ENCODE measurements at places on chromosomes 7 and 10.

DNA sequence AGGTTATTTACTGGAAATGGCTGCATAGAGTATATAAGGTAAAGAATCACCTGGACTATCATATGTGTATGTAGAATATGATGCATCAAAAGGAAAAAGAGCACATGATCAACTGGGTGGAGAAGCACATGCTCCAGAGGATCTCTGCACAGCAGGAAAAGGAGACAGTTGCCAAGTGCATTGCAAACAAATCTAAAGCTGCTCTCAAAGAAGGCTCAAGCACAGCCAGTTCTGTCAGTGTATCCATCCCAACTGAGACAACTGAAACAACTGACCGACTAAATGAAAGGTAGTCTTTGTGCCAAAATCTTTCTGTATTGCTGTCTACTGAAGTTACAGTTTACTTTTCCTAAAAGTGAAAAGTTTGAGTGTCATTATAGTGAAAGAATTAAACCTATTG, 83.2 kb upstream of the SGCE start:
- DNase-seq, result no peak

DNA sequence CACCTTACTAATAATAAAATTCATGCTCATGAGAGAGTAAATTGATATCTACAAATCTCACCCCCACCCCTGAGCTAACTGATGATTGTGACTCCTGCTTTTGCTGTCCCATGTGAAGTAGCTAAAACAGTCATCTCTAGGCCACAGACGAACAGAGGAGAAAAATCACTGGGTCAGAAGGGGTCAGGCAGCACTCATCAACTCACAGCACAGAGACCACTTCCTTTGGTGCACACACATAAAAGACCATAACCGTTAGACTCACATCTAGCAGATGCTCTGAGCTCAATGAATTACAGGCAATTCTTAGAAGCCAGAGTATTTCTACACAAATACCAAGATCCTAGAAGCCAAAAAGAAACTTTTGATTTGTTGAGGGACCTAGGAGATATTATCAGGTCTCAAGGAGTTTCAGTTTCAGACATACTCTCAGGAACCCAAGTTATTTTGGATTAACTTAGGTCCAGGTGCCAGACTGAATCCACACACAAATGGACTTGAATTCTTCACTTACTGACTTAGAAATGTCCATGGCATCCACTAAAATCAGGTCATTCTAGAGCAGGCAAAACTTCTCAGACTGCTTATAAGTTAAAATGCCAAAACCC, 65.0 kb upstream of the TES start:
- DNase-seq, result no peak

GRCh38 chr7:14639801-14640200, 262.8 kb downstream of the DGKB start:
- no peak for DNase-seq

DNA sequence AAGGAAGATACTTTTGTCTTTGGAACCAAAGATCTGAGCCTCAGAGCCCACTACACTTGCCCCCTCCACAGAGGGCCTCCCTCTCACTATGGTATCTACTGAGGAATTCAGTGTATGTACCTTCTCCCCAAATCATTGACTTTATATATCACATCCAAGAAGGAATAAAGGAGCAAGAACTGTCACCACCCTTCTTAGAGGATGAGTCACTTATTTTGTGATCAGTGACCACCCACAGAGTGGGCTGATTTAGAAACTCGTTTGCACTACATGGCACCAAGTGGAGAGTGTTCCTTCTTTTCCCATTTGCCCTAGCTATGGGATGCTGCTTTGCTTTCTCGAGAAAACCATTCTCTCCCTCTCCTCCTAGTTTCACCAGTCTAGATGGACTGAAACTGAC, 5.7 kb downstream of the TMEM243 start:
- DNase-seq, result no peak

DNA sequence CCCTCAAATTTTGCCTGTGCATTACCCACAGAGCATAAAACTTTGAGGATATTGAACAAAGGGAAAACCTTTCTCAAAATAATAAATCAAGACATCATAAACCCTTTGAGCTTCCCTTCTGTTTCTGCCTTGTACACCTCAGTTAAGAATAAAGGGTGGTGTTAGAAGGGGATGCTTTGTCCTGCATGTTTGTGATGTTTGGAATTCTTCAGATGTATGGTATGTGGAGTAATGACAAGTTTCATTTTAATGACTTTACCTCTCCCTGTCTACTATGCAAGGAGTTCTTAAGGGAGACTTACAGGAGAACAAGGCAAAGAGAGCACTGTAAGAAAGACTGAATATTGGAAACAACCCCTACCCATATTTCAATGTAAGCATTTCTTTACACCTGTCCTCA, 99.2 kb downstream of the HECW1 start:
- DNase-seq, result no peak

DNA sequence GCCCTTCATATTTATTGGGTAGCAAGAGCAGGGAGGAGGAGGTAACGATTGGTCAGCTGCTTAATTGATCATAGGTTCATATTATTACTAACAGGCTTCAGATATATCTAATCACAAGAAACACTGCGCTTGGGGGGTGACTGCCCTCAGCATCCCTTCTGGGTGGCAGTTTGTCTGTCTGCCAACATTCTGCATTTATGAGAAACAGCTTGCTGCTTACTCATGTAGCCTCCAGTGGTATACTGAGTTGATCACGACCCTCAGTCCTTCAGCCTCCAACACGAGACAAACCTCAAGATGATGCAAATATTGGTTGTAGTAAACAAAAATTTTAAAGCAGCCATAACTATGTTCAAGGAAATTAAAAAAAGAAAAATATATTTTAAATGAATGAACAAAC, 657.8 kb upstream of the PHF14 start:
- no peak for DNase-seq

GRCh38 chr10:73039635-73040034, 57.0 kb downstream of the P4HA1 start:
- DNase-seq, result no peak

DNA sequence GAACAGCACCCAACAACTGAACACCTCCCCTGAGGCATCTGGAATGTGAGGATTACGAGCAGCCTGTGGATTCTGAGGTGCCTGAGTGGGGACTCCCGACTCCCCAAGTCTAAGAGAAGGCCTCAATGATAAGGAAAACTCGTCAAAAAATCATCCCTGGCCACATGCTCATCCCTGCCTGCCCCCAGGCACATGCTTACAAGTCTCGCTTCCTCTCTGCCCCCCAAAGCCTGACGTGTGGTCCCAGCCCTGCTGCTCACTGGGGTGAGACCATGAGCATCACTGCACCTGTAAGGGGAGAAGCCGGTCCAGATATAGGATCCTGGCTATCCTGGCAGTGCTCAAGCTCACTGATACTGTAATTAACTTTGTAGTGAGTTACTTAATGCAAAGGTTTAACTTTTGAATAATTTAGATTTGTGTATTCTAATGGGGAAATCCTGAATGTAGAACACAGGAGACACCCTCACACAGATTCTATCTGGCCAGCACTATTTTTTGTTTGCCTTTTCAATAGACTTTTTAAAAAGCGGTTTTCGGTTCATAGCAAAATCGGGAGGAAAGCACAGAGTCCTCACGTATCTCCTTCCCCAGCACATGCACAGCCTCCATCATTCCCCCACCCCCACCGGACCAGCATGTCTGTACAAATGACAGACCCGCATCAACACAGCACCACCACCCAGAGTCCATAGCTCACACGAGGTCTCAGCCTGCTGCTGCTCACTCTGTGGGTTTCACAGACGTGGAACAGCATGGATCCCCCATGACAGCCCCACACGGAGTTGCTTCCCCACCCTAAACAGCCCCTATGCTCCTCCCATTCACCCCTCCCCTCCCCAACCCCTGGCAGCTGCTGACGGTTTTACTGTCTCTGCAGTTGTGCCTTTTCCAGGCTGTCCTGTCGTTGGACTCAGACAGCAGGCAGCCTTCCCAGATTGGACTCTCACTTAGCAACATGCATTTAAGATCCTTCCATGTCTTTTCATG, 167.9 kb downstream of the DIP2C start:
- no peak for DNase-seq

DNA sequence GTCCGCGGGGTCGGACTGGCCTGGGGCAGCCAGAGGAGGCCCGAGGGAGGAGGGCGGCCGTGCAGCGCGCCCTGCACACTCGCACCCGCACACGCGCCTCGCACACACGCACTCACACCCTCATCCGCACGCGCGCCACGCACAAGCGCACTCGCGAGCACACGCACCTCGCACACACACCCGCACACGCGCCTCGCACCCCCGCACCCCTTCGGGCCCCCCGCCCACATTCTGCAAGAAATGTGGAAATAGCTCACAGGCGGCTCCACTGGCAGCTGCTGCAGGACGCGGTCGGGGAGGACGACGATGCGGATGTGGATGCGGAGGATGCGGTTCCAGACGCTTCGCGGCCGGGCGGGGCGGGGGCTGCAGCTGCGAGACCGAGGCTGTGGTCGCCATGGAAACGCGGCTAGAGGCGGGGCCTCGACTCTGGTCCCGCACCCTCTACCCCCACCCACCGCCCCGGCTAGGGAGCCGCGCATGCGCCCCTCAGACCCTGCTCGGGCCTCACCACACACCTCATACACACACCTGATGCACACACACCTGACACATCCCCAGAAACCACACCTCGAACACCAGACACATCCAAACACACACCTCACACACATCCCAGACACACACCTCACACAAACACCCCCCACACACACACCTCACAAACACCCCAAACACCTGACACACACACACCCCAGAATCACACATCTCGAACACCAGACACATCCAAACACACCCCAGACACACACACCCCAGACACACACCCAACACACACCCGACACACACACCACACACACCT, at the start of gene CALY:
CALY (minus strand) TSS at position 320 of the 793 bp plus-strand sequence. CDS start 7,907 bp downstream, outside the sequence.
- DNase-seq, result peak; percentile 54

DNA sequence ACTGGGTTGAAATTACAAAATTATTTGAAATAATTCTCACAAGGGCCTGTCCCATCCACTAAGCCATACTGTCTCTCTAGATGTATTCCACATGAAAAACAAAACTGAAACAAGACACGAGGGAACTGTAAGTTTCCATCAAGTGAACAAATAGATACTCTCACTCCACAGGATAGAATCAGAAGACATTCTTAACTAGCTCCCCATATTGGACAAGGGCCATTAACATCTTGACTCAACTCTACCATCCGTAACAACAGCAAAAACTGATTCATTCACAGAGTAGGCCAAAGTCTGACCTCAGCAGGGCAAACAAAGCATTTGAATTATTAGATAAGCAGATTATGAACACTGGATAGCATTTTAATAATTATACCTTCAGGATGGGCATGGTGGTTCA, 29.1 kb downstream of the UBE2H start:
- DNase-seq, result no peak

DNA sequence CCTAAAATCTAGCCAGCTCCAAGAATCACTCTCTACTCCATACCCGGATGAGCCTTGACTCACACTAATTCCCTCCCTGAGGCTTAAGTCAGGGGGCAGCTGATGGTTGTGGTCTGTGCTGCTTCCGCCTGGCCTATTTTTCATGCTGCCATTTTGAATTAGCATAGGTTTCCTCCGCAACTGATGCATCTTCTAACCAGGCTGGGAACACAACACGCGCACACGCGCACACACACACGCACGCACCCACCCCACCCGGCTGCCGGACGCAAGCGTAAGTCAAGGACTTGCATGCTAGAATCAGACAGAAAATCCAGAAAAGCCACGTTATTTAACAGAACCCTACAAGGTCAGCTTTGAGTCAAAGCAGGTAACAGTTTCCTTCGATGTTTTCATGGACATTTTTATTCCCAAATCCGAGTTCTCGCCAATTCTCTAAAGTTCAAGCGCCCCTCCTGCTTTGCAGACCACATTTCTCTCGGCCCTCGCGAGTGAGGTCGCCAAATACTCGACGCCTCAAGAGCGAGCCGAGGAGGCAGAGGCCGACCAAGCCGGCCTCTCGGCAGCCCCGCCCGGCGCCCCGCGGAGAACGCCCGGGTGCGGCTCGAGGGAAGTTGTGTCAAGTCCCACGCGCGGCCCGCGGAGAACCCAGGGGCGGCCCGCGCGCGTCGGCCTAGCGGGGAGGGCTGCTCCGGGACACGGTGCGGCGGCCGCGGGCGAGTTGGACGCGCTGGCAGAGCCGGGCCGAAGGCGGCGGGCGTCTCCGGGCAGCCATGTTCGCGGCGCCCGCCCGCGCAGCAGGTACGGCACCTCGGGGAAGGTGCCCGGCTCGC, 961 bp downstream of the SCRN1 start:
- DNase-seq, result peak; percentile 85

GRCh38 chr7:105674200-105674920, 93.1 kb upstream of the EFCAB10 start:
- no peak for DNase-seq
